Hematopoietic multipotent progenitor cell treated with erythropoietin and hydrocortisone succinate and interleukin-3 and kit ligand, for 17 days (in vitro differentiated cells): ENCODE measurements at places on chromosomes 7 and 10.

DNA sequence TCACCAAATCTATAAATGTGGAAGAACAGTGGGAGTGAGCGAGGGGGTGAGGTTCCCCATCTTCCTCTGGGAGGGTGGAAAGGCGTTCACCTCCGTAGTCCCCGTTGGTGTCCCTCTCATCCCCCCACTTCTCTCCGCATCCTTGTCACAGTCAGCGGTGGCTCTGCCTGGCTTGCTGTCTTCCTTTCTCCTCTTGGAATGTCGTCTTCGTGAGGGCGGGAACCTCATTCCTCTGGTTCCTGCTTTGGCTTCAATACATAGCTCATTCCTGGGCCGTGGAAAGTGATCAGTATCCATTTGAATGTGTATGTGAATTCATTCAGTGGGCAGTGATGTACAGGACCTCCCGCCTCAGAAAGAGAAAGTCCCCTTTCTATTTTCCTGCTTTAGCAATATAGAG lies 289.4 kb downstream of the CAMK1D start:
- DNase-seq: no peak

- no peak for DNase-seq
Observed at GRCh38 chr7:11551470-11551869, 280.5 kb downstream of the THSD7A start.

DNA sequence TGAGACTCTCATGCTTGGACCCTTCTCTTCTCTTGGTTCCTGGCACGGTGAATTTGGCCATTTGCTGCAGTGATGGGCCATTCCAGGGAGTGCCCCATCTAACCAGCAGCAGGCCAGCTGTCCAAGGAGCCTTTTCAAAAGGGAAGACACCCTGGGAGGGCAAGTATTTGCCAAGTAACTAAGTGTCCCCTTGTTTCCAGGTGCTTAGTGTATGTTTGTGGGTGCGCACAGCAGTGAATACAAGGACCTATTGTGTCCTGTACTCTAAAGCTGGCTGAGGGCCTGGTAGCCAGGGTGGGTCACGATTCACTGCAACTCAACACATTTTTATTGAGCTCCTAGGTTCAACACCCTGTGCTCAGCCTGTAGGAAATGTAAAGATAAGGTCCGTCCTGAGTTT lies 348.8 kb downstream of the RNLS start:
- DNase-seq: no peak

GRCh38 chr7:133364959-133365690 lies 112.2 kb downstream of the EXOC4 start:
- DNase-seq: no peak

- no peak for DNase-seq
Observed at GRCh38 chr10:21740989-21741388, 207.0 kb downstream of the MLLT10 start.
